ENCODE measurements at places on chromosomes 5 and 9.

DNA sequence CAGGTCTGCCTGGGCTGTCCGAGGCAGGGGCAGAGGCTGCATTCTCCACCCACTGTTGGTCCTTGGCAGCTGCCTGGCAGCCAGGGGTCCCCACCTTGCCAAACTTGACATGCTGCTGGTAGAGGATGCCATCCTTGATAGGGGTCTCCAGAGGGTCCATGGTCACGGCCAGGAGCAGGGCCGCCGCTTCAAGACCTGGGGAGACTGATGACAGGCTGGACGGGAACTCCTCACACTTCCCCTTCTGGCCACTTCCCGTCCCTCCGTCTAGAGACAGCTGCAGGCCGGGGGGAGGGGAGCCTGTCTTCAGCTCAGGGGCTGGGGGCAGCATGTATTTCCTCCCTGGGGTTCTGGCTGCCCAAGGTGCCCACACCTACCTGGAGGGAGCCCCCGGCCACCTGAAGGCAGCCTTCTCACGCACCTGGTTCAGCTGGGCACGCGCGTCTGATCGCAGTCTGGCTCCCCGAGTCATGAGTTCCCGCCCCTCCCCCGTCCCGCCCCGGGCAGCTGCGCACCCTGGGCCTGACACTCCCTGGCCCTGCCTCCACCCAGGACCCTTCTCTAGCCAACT lies at the start of gene DOK3:
Gene DOK3 (minus strand): TSS at position 446 of the 571 bp plus-strand sequence. CDS start 286 bp downstream, at position 160.
- DNase-seq, result no peak

GRCh38 chr9:81737871-81738507 lies 48.6 kb upstream of the TLE1 start:
- peak; percentile 43 for DNase-seq

DNA sequence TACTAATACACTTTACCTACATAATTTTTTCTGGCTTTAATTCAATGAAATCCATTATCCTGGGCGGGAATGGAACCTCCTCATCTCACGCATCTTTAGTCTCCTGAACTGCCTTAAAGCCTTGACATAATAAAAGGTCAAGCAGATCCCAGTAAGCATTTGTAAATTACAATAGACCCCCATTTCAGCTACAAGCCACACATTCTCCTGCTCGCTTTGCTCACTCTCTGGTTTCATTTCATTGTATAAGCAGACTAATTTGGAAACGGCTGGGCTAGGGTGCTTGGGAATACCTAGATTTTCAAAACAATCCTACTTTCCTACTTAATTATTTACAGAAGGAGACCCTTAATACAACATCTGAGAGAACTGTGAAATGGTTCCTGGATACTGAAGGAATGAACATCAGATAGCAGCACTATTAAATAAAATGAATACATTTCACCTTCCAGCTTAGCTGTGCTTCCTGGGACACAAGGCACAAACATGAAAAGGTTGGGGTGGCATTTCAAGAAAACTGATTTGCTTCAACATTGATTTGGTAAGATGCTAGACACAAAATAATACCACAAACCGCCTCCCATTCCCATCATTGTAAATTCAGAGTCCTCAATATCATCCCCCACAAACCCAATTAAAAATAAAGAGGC lies 1.5 kb downstream of the JAKMIP2 start:
- no peak for DNase-seq

DNA sequence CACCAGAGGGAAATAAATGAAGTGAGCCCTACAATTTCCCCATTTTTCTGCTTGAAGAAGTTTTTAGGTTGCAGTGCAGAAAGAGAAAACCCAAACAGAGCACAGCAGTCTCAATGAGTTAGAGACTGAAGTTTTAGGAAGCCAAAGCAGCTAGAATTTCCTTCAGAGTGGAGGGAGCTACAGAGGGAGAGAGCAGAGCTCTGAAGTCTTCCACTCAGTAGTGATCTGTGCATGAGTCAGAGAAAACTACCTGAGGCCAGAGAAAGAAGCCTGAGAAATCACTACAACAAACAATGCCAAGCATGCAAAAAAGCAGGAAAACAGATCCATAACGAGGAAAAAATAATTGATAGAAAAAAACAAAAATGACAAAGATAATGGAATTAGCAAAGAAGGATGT lies 17.9 kb upstream of the NDUFB6 start:
- no peak for DNase-seq

GRCh38 chr9:120698766-120699165 lies 15.5 kb downstream of the MEGF9 start:
- DNase-seq, result no peak

- DNase-seq, result no peak
These were observed 36.2 kb downstream of the CDK7 start for GRCh38 chr5:69270840-69271239.

DNA sequence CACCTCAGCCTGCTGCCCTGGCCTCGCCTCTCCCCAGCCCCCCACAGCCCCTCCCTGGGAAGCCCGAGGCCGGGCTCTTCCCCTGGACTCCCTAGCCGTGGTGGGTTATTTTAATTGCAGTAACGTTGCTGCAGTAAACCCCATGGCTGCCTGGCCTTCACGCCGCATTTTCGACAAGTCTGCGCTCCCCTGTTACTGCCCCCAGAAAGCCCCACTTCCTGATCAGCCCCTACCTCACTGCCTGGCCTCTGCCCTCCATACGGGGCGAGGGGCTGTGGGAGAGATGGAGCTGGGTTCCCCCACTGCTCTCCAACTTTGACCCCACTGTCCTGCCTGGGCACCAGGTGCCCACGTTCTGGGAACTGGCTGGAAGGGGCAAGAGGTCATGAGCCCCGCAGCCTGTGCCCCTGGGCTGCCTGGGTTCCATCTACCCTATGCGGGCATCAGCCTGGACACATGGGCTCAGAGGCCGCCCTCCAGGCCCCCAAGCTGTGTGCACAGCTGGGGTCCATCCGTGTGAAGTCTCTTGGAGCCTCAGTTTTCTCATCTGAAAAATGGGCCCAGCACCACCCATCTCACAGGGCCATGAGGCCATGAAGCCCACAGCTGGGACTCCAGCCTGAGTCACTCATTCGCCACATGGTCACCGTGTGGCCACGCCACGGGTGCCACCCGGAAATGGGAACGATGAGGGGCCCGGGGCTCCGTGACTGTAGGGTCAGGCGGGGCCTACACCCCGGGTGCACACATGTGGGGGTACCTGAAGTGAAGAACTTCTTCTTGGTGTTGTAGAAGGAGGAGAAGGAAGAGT lies 11.5 kb downstream of the EGFL7 start:
- DNase-seq, result no peak

GRCh38 chr5:78983601-78984438 lies 1.3 kb downstream of the ARSB start:
- no peak for DNase-seq

GRCh38 chr9:37574241-37574721 lies 1.9 kb downstream of the FBXO10 start:
- no peak for DNase-seq

- DNase-seq, result no peak
These were observed 35.6 kb downstream of the ERGIC1 start for GRCh38 chr5:172869691-172870090.

DNA sequence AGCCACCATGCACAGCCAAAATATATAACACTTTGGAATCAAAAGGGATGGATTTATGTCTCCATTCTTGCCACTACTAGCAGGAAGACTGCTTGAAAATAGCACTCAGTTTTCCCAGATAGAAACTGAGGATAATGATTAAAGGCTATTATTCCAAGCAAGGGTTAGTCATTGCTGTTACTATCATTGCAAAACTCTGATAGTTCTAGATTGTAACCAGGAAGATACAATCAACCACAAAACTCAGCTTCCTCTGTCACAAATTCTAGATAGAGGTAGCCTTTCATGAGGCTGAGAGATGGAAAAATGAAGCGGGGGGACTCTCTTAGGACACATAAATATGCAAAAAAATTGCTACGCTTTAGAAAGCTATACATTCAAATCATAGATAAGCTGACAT lies 3.1 kb downstream of the ANXA1 start:
- DNase-seq, result no peak

DNA sequence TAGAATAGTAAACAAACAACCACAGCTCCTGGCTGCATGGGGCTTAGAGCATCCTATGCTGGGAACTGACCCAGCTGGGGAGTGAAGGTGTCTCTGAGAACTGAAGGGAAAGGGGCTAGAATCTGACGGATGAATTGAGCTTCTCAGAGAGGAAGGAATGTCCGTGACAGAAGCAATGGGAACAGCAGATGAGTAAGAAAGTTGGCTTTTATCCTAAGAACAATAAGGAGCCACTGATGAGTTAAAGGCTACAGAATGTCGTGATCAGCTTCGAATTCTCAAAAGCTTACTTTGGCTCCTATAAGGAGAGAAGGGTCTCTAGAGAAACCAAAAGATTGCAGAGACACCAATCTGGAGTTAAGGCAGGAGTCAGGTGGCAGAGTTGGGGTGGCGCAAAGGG lies 52.6 kb downstream of the EBF1 start:
- DNase-seq, result no peak

DNA sequence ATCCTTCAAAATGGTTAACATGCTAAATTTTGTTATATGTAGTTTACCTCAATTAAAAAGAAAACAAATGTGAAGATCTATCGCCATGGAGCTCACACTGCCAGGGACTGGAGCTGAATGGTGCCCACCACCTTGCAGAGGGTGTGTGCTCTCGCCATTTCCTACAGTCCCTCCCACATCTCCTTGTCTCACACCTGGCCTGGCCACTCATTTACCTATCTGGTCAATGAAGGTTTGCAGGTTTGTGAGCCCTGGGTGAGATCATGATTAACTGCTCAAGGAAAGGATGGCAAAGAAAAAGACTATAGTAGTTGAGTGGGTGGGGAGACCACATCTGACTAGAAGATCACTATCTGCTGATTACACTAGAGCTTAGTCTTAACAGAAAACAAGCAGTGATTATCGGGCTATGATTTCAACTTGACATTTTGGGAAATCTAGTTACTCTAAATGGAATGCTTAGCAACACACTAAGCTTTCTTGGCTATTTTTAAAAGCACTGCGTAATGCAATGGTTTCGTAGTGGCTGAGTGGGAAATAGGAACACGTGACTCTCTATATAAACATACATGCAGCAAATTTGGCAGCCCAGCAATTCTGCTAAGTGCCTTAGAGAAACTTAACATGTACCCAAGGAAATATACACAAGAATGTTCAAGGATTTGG lies 27.3 kb downstream of the PUM3 start:
- DNase-seq, result no peak

DNA sequence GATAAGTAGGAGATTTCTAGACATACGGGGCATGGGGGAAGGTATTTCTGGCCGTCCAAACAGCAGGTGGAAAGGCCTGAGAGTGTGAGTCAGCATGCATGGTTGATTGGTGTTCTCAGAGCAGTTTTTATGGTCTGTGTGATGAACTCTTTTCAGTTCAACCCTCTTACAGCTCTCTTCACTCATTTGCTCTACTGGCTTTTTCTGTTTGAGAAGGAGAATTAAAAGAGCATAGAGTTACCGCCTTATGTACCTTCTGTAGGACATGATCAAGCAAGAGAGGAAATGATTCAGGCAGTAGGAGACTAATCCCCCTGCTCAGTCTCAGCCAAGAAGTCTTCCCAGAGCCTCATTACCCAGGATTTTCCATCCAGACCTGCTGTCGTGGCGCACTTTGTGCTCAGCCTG lies 92.4 kb downstream of the PRDM6 start:
- no peak for DNase-seq

DNA sequence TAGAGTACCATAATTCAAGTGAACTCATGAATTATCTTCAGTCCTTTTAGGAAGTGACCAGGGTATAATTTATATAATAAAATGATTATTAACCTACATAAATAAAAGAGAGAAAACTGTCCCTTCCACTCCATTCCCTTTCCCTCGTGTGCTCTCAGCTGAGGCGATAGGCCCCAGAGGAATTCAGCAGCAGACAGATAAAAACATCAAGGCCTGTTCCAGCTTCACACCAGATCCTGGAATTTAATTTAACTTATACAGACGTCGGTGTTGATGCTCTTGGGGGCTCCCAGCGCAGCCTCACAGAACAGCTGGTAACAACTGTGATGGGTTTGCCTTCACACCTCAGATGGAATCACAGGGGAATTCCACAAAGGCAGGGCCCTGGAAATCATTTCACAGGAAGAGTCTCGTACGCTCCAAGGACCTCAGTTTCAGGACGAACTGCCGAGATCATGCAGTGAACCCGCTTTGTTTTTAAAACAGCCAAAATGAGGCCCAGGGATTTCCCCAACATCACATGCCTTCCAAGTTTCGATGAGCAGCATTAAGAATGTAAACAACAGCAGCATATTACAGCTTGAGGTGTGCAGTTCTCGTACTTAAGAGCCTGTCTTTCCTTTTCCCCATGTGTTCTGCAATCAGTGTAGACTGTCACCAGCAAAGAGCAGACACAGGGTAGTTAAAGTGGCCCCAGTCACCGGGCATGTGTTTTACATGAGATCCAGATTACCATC lies 73.6 kb upstream of the ALDH1B1 start:
- DNase-seq, result no peak

- DNase-seq, result no peak
These were observed 72.5 kb downstream of the CSNK1A1 start for GRCh38 chr5:149478761-149479160.

- no peak for DNase-seq
These were observed 22.5 kb upstream of the MAST4 start for GRCh38 chr5:66573733-66574132.

All from fibroblast of skin of left quadriceps (primary cell).